AG04449 (cell line): ENCODE measurements at places on chromosomes 7 and 10.

GRCh38 chr7:78316110-78316509, 517.5 kb downstream of the PHTF2 start:
- no peak for DNase-seq

- DNase-seq = peak; percentile 21
These were observed 185.6 kb downstream of the PLXNA4 start for GRCh38 chr7:132390705-132391104.

DNA sequence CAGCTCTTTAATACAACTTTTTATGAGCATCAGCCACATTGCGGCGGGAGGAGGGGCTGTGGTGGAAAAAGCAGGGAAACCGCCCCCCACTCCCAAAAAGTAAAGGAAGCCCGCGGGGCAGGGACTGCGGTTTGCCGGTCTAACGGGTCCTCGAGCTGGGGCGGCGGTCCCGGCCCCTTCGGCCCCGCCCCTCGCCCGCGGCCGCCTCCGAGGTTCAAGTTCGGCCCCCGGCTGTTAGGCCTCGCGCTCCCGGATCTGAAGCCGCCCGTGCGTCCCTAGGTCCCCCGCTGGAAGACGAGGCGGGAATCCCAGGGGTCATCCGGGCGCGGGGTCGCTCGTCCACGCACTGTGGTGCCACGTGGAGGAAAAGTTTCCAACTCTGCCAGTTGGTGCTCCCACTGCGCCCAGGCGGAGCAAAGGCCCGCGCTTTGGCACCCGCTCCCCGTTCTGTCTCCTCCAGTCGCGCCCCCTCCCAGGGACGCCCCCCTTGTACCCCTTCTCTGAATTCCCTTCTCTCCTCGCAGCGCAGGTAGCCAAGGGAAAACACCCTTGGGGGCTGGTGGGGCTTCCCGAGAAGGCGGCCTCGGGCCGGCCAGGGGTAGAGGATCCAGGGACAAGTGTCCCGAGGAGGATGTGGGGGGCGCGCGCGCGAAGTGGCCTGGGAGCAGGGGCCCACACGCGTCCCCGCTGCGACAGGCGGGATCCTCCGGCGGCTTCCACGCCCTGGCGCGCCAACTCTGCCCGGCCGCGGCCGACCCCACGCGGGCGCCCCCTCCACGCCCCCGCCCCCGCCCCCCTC, 798 bp upstream of the AUTS2 start:
- no peak for DNase-seq

DNA sequence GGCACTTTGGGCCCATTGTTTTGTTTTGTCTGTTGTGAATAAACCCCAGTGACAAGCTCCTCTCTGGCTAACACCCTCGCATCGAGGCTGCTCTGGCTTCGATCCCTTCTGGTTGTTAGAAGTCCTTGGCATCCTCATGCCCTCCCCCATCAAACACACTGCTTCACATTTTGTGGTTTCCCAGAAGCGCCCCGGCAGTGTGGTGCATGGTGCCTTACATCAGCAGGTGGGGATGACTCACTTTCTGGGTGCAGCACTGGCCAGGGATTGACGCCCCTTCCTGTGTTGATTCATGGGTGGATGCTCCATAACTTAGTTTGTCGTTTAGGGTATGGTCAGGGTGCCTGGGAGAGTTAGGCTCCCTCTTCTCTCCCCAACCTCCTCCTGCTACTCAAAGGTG, 51.4 kb downstream of the PLPP4 start:
- peak; percentile 59 for DNase-seq

DNA sequence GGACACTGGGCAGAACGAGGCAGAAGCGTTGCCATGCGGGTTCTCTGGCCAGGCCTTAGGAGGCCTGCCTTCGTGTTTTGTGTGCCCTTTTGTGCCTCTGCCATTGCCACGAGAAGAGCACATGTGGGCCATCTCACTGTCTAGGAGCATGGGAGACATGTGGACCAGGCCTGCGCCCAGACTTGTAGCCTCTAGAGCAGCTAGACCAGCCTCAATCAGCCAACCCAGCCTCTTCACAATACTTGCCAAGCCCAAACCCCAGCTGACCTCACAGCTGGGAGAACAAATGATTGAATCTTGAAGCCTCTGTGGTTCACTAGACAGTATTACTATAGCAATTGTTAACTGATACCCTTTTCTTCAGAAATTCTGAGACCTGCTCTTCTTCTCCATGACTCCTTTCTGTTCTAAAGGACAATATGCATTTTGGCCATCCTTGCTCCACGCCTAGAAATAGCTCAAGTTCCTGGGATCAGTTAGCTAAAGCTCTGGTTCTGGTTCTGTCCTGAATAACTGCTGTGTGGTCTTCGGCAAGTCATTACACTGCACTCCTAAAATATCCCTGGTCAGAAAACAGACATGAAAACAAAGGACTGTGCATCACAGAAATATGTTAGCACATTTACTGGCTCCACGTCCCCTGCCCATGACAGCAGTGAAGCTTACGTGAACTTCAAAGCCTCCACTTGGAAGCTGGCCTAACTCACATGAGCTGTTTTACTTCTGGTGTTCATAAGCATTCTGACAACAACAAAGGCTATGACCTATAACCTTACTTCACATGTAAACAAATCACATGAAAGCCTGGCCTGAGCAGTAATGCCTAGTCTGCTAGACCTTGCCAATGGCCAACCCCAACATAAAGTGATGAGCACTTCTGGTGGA, 72.3 kb upstream of the MKRN1 start:
- DNase-seq = no peak

GRCh38 chr7:81487516-81487915, 282.3 kb downstream of the HGF start:
- no peak for DNase-seq

GRCh38 chr10:85927952-85928665, 438.5 kb downstream of the GRID1 start:
- no peak for DNase-seq

DNA sequence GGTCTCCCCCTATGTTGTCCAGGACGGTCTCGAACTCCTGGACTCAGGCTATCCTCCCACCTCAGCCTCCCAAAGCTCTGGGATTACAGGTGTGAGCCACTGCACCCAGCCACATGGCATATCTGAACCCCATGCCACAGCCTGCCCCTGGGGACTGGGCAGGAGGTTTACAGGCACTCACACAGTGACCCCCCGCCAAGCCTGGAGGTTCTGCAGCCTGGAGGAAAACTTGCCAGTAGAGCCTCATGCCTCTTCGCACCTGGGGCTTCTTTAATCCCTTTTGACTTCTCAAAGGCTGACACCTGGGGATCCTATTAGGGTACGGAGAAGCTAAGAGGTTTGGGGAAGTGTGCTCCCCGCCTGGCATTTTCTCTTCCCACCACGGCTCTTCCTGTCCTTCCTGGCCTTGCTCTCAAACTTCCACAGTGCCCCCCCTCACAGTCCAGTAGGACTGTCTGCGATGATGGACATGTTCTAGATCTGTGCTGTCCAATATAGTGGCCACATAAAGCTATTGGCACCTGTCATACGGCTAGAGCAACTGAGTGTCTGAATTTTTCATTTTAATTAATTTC, 11.4 kb upstream of the KCP start:
- DNase-seq = no peak
